ENCODE measurements at places on chromosomes 5 and 9. TPM values are rescaled to one million over a fixed set of nuclear protein-coding genes. Genes with fewer than 3 reads are reported as not detected.

TMEM174 gene
- not detected for total RNA-seq

PDGFRB gene
- total RNA-seq: 108 TPM

LHX3 gene
- total RNA-seq: not detected

RXFP3 gene
- total RNA-seq: not detected

GRM6 gene
- total RNA-seq: not detected

GNG10 gene
- total RNA-seq: 109 TPM

NUTM2G gene
- not detected for total RNA-seq

ARID3C gene
- total RNA-seq: 0.72 TPM

Data from cardiac atrium fibroblast (primary cell).